Activated CD4-positive, CD25-positive, alpha-beta regulatory T cell (primary cell): ENCODE measurements at places on chromosomes 16 and 17.

DNA sequence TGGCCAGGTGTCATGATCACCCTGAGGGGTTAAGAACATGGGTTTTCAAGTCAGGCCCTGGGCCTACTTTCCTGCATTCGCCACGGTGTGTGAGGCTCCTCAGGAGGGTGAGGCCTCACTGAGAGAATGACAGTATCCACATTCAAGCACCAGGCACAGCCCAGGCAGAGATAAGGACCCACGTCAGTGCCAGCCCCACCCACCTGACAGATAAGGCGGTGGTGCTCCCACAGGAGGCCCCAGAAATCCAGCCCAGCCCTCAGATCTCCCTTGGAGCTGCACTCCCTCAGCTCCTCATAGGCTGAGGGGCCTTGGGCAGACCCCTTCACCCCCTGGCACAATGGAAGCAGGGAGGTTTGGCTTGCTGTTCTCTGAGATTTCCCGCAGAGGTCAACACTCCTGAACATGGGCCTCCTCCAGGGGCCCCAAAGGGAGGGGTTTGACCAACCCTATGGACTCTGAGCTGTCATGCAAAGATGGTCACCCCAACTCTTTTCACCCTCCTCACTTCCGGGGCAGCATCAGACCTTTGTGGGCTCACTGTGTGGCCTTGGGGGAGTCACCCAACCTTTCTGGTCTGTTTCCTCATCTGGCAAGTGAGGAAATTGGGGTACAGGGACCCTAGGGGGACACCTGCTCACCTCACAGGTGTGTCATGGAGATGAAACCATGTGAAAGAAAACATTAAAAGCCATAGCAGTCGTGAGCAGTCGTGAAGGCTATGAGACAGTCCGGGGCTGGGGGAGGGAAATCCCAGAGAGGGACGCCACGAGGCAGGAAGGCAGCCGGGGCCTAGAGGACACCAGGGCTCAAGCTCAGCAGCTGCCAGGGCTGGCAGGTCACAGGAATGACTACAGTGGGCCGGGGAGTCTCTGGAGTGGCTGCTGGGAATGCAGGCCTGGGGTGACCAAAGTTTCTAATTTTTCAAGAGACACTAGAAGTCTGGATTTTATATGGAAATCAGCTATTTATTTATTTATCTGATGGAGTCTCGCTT is 15.4 kb downstream of the PLLP start:
- DNase-seq, result no peak

GRCh38 chr17:74918906-74919305 is 4.1 kb downstream of the USH1G start:
- no peak for DNase-seq

GRCh38 chr16:19844945-19845641 is 39.6 kb downstream of the GPRC5B start:
- no peak for DNase-seq

- no peak for DNase-seq
These were observed 590 bp downstream of the TMEM219 start for GRCh38 chr16:29962344-29962994.

GRCh38 chr16:49003022-49003421 is 278.6 kb downstream of the CBLN1 start:
- no peak for DNase-seq

GRCh38 chr17:43839670-43840108 is 6.7 kb upstream of the MPP3 start:
- no peak for DNase-seq

GRCh38 chr17:31722251-31723056 is 136.6 kb downstream of the COPRS start:
- DNase-seq, result no peak

DNA sequence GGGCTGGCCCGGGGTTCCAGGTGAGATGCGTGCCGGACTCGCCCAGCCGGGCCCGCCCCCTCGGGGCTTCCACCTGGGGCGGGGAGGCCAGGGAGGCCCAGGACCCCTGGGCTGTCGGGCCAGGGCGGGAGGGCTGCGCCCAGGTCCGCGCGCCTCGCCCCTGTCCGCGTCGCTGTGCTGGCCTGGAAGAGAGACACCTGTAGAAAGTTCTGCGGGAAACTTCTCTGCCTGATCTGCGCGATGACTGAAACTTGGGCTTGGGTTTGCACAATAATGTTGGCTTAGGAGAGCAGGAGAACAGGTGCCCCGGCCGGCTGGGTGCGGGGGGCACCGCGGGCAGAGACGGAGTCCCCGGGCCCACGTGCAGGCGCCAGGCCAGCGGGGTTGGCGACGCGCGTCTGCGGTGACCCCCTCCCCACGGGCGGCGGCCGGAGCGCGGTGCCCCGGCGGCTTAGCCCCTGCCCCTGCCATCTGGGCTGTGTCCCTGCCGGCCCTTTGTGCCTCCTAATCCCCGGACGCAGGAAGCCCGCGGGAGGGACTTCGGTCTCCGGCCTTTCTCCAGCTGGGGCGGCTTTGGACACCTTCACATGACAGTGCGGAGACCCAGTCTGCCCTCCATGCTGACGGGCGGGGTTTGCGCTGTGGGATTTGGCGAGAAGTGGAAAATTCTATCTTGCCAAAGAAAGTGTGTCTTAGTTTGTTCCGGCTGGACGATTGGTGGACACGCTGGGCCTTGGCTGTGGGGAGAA is 483 bp downstream of the LLGL2 start:
- DNase-seq, result no peak
